ENCODE measurements at places on chromosomes 11 and 22.

DNA sequence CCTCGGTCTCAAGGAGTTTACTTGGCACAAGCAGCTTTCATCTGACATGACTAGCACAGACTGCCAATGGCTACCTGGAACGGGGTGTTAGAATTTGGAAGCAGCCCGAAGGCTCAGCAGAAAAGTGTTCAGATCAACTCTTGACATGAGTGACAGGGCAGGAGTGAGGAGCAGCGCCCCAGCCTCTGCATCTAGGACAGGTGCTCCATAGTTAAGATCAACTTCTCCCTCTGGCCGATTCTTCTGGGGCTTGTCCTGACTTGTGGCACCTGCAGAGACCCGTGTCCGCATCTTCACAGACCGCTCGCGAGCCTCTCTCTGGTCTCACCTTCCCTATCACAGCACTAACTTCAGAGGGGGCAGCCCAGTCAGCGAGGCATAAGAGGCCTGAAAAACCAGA lies 42.5 kb upstream of the CHKA start:
- no peak for DNase-seq

DNA sequence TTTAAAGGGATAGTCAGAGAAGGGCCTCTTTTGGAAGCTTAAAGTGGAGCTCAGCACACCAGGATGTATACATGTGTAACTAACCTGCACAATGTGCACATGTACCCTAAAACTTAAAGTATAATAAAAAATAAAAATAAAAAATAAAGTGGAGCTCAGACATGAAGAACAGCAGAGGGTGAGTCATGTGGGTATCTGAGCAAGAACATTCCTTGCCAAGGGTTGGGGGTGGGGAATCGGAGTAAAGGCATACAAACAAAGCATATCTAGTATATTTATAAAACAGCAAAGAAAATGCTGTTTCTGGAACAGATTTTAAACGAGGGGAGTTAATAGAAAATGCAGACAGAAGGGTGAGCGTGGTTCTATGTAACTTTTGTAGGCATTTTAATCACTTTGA lies 562.6 kb upstream of the ANO3 start:
- DNase-seq: no peak

- DNase-seq: no peak
Observed at GRCh38 chr11:86672007-86672621, at the start of gene ME3. Gene ME3 (minus strand): TSS chr11:86672616.

- DNase-seq: no peak
Observed at GRCh38 chr11:1826552-1827094, 8.2 kb upstream of the SYT8 start.

DNA sequence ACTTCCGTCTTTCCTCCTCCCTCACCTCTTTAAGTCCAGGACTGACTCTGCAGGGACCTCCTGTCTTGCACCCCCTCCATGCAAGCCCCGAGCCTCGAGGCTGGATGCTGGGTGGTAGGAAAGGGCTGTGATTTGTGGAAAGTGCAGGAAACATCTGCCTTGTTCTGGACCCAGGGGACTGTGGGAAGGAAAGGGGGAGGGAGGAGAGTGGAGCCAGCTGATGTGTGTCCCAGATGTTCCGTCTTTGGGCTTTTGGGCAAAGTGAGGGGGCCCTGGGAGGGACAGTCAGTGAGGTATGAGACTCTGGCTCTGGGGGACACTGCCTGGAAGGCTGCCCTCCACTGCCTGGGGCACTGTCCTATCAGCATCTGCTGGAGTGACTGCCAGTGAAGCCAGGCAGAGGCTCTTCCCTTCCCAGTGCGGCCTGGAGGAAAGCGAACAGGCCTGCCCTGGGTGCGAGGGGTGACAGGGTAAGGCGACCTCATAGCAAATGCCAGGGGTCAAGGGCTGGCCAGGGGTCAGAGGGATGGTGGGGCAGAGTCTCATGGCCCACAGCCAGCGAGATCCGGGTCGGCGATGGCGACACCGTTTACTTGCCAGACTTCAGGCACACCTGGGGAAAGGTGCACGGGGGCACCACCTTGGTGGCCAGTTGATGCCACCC lies 1.7 kb downstream of the MRGPRD start:
- no peak for DNase-seq

DNA sequence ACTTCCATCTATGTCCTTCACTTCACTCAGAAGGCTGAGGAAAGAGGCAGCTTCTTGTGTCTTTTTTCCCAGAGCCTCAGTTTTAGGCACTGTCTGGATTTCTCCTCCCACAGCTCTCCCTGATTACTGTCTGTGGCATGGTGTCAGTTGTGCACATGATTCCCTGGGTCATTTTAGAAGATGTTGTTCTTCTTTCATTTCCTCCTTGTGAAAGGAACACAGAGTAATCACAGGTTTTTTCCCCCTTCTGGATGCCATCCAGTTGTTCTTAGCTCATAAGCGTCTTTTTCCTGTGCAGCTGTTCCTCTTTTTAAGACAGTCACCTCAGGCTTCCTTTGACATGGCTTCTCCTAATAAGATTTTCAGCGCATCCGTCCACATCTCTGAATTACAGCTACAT lies 212.2 kb downstream of the FAM181B start:
- no peak for DNase-seq

GRCh38 chr11:45264839-45265515 lies 21.2 kb downstream of the SYT13 start:
- DNase-seq: peak; percentile 47

DNA sequence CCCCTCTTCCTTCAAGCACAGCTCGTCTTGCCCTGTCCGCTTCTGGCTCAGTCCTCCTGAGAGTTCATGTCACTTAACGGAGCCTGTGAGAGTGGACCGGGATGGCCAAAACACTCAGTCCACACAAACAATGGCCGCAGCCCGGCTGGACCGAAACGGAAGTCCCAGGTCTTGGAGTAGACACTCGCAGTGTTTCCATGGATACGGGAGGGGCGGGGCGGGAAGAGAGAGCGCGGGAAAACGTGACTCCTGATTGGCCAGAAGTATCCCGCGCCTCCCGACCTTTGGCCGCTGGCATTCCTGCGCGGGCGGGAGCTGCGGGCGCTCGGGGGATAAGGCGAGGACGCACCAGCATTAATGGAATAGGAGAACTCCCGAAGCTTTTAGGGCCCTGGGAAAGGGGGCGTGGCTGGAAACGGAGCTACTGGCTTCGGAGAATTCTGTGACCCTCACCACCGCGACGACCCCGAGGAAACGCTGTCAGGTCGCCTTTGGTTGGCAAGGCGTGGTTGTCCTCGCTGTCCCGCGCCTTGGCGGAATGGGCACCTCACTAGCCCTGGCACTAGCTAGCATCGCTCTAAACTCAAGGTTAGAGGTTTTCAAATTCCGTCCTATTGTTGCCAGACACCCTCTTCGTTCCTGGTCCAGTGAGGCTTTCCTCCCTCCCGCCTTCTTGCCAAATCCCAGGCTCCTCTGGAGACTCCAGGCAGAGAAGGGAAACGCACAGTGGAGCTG lies at the start of the genes NLRP14 and ZNF214:
TSS of gene NLRP14 (plus strand) at position 297 of the 735 bp plus-strand sequence. CDS start 18,108 bp downstream, outside the sequence.
TSS of gene ZNF214 (minus strand) at position 164 of the 735 bp plus-strand sequence. CDS start 17,511 bp downstream, outside the sequence.
- peak; percentile 44 for DNase-seq

- DNase-seq: no peak
Observed at GRCh38 chr11:119729581-119729927, 554 bp upstream of the NECTIN1 start.

DNA sequence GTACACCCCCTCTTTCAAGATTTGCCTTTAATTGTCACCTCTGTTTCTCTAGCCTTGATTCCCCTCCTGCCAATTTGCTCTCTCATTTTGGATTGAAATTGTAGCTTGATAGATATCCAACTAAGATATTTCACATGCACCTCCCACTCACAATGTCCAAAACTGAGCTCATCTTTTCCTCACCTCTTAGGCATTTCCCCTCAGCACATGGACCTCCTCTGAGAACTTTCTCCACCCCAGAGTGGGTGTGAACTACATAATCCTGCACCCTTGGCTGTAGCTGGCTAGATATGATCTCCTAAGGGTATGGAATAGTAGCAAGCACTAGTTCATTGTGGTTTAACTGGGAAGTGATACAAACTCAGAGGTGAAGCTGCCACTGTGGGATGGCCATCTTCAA lies 91.5 kb upstream of the SESN3 start:
- no peak for DNase-seq
